ENCODE measurements at places on chromosomes 13 and 19.

GRCh38 chr19:15368798-15369593 is 10.6 kb downstream of the AKAP8 start:
- DNase-seq: no peak

GRCh38 chr13:42064966-42065365 is 16.5 kb downstream of the DGKH start:
- no peak for DNase-seq

- no peak for DNase-seq
Measured at GRCh38 chr19:13463296-13463695, 43.0 kb downstream of the CACNA1A start.

DNA sequence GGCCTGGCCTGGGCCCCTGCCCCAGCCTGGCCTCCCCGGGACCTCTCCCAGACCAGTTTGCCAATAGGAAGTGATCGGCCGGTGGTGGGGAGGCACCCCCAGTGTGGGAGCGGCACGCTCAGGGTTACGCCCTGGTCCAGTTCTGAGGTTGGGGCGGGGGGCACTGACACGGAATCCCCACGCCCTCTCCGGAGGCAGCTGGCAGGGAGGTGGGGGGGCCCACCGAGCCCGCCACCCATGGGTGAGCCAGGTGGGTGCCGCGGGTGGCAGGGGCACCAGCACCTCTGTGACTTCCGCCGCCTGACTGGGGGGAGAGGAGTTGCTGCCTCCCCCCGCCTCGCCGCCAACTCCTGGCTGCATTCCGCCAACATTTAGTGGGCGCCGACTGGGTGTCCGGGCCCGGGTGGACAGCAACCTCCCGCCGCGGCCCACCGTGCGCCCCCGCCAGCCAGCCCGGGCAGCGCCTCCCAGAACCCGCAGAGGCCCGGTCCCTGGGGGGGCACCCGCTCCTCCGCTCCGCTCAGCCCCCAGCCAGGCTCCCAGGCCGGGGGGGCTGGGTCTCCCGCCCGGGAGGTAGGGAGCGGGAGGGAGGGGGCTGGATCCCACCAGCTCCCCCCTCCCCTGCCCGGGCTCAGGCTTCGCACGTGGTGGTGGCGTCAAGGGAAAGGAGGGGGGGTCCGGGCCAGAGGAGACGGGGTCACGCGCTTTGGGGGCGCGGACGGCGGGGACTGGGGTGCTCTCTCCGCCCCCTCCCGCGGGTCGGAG is 2.0 kb downstream of the ZBTB7A start:
- no peak for DNase-seq

- peak; percentile 53 for DNase-seq
Measured at GRCh38 chr13:95301183-95301967, at the start of gene ABCC4. TSS of gene ABCC4 (minus strand) at chr13:95301451. CDS start at chr13:95301314, 137 bp downstream.

GRCh38 chr13:113793718-113794085 is 34.7 kb downstream of the TMEM255B start:
- DNase-seq: no peak

DNA sequence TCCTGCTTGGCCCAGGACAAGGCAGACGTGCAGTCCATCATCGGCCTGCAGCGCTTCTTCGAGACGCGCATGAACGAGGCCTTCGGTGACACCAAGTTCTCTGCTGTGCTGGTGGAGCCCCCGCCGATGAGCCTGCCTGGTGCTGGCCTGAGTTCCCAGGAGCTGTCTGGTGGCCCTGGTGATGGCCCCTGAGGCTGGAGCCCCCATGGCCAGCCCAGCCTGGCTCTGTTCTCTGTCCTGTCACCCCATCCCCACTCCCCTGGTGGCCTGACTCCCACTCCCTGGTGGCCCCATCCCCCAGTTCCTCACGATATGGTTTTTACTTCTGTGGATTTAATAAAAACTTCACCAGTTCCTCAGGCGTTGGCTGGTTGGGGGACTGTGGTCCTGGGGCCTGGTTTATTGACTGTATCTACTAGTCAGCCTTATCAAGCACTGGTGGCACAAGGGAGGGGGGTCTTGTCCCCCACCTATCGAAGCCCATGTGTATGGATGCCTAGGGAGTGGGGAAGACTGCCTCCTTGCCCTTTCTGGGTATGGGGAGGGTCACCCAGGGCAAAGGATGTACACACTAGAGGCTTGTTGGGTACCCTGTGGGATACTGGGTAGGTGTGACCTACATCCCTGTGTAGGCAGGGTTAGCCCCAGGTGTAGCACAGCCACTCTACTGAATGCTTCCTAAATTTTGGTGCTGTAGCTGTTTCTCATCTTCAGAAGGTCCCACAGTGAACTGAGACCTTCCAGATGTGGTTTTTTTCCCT is 4.4 kb downstream of the CHMP2A start:
- DNase-seq: no peak

GRCh38 chr13:46751811-46752635 is 44.9 kb downstream of the ESD start:
- DNase-seq: no peak

- no peak for DNase-seq
Measured at GRCh38 chr13:67620665-67621064, 390.5 kb upstream of the PCDH9 start.

DNA sequence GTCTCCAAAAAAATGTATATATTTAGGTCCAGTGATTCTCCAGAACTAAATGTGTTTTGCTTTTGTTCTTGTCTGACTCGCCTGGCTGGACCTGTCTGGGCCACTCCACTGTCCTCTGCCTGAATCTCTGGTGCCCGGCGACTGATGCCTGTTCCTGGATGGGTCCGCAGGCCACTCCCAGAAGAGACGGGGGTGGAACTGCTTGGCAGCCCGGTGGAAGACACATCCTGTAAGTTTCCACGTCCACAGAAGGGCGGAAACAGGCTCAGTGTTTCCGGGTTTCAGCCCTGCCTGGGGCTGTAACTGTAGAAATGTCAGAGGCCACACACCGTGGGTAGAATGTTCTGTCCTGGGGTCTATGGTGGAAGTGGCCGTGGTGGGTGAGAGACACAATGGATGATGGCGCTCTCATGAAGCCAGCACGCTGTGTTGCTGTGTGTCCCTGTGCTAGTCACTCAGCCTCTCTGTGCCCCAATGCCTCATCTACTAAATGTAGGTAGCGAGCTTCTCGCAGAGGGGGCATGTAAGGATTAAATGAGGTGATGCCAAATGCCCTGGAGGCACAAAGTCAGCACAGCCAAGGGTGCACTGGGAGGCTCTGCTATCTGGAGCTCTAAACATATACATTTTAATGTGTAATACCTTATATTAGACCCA is 22.0 kb downstream of the ATCAY start:
- DNase-seq: no peak

DNA sequence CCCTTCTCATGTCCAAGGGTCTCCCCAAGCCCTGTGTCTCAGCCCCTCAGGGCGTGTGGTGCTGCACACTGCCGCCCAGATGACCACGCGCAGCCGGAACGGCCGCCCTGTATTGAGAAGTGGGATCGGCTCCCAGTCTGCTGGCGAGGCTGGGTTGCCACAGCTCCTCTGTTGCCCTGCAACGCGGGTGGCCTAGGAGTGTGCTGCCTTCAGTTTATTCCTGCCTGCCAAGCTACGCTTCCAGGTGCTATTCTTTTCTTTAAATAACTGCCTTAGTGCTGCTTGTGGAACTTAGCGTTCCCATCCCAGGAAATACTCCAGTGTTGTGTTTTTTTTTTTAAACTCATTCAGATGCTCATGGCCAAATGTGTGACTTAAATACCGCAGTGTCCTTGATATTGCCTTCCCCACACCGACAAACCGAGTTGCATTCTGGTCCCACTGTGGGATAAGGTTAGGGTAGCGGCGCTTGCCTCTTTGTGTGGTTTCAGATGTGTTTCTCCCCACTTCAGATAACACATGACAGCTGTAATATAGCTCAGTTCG is 16.6 kb downstream of the ACTN4 start:
- DNase-seq: no peak

- no peak for DNase-seq
Measured at GRCh38 chr13:32924886-32925285, 91.3 kb upstream of the KL start.
